AML-193 (cell line): ENCODE measurements at places on chromosomes 4 and X.
A peak's percentile ranks its signal among the peaks of the same experiment; 100 is the strongest.

GRCh38 chr4:183407128-183407585 is 37.3 kb upstream of the CDKN2AIP start:
- peak; percentile 68 for DNase-seq

DNA sequence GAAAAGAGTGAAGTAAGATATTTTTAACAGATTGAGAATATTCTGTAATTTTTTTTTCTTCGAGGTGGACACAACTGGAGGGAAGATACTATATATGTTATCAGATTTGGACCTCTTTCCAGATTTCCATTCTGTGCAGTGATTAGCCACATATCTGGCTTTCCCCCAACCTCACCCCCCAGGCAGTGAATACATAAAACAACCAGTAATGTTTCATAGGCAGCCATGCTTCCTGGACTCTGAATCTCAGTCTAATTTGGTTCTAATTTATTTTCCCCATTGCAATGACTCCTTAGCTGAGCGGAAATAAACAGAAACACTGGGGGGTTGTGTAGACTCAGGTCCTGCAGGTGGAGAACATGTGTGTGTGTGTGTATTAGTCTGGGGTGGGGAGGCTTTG is 226.5 kb downstream of the FBXW7 start:
- DNase-seq, result no peak

GRCh38 chr4:171622729-171623128 is 190.5 kb upstream of the GALNTL6 start:
- DNase-seq, result no peak

- DNase-seq, result no peak
Observed at GRCh38 chrX:81390237-81390636, 188.3 kb downstream of the SH3BGRL start.

GRCh38 chrX:47156611-47157520 is 11.8 kb downstream of the RBM10 start:
- DNase-seq, result no peak

GRCh38 chrX:16920075-16920474 is 26.4 kb upstream of the REPS2 start:
- no peak for DNase-seq
